ENCODE measurements at places on chromosomes 7 and 10.

DNA sequence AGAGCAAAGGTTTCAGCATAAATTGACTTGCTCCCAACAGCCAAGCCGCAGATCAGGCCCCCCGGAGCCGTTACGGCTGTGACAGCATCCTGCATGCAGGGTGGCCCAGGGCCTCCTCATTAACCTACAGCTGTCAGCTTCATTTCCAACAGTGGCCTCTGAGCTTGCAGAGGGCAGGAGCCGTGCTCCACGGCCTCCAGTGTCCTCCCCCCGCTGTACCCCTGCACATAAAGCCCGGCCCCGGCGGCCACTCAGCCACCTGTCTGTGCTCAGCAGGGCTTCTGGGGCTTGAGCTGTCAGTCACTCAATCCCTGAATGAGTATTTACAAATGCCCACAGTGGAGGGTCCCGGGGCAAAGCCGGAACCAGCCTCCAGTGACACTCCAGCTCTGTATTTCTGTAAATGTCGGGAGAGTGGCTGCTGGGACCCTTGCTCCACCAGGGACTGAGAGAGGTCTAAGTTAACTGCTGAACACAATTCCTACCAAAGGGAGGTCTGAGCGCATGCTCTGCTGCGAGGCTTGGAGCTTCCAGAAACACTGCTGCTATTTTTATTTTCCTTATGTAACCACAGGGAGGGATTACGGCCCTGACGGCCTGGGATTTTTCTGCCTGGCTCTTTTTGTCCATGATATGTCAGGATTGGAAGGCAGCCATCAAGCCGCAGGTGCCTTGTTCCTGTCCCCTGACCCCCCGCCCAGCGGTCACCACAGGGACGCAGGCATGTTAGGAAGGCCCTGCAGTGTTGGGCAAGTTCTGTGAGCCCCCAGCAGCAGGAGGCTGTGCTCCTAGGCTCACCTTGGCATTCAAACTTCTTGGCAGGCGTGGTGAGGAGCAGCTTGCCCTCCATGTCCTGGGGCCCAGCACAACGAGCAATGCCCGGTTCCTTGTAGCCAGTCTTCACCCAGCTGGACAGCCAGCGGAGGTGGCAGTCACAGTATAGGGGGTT is 165.0 kb downstream of the SLIT1 start:
- no peak for DNase-seq

GRCh38 chr7:35253460-35253709 is 515 bp downstream of the TBX20 start:
- DNase-seq = no peak

DNA sequence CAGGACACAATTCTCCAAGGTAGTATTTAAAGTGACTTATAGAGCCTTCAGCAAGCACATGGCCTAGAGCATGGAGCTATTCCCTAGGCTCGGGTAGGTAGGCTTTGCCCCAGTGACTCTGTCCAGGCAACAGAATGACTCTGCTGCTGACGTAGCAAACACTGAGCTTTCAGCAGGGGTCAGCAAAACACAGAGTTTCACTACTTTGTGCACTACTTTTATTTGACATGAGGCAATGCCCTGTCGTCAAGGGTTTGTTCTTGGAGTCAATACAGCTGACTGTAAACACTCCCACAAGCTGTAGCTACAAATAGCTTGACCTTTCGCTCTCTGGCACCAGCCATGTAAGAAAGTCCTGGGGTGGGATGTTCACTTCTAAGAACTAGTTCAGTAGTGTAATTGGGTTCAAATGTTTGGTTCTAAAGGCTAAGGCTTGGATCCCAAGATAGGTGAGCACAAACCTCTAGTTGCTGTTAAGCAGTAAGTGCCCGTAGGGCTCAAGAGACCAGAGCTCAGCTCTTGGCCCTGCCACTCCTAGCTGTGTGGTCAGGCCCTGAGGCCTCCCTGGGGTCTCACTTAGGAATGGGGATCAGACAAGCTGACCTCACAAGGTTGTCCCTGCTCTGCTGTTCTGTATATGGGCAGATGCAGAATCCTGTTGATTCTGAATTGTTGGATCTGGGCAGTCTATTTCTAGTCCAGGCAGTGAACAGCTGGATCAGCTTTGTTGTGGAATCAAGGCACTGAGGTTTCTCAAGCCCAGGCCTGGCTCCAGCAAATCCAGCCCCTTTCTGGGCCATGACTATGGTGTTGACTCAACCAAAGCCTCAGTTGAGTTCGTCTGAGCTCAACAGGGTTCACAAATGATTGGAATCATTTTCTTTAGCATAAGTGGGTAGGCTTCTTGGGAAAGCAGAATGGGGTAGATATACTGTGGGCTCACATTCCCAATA is 10.7 kb downstream of the NODAL start:
- no peak for DNase-seq

- DNase-seq = no peak
Measured at GRCh38 chr7:100441641-100442535, 5.6 kb upstream of the PPP1R35 start.

DNA sequence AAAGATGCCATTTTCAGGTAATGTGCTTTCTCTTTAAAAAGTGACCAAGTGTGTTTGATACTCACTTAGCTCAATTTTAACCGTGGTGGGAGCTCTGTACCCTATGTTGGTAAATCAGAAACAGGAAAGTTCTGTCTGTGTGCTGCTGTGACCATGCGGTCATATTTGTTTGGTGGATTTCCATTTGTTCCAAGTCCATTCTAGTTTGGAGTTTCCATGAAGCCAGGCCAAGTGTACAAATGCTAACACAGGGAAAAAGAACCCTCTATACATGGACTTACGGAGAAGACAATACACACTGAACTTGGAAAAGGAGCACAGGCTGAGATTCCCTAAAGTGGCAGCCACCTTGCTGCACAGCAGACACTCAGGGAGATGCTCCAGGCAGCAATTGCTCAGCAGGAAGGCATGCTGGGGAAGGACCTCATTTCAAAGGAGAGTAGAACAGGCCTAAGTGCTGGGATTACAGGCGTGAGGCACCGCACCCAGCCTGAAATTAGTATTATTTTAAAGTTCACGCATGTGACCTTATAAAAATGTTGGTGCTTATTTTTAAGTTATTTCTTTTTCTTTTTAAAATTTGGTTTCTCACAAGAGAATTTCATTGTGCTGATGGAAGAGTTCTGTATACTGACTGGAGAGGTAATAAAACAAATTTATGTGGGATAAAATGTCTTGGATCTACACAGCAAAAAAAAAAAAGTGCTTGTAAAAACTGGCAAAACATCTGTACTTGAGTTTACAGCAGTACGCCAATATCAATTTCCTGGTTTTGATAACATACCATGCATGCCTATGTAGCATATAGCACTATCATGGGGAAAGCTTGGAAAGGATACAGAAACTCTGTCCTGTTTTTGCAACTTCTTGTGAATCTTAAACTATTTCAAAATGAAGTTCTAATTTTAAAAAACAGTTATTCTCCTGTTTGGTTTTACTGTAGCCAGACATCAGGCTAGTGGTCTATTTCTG is 436.2 kb downstream of the KCNMA1 start:
- DNase-seq = no peak

DNA sequence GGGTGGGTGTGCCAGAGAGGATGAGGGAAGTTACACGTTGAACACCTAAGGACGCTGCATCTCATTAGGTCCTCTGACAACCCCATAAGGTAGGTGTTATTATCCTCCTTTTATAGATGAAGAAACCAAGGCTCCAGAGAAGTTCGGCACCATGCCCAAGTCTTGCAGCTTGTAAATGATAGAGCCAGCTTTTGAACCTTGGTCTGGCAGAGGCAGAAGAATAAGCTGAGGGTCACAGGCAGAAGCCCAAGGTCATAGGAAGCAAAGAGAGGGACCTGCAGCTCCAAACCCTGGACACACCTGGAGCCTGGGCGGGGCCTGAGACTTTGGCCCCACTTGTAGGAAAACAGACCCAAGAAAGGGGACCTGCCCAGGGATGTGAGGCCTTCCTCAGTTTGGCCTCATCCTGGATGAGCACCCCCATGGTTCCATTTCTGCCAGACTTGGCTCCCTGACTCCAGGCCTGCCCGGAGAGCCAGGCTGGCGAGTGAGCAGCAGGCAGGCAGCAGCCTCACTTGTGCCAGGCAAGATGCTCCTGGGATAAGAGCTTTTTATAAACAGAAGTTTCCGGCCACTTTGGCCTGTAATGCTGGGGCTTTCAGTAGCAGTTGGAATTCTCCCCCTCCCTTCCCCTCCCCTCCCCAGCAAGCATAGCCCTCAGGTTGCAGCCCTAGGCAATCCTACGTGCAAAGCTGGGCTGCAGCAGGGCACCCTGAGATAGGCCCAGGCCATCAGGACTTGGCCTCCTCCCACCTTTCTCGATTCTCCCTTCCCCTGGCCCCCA is 2.4 kb downstream of the KCNH2 start:
- DNase-seq = no peak

DNA sequence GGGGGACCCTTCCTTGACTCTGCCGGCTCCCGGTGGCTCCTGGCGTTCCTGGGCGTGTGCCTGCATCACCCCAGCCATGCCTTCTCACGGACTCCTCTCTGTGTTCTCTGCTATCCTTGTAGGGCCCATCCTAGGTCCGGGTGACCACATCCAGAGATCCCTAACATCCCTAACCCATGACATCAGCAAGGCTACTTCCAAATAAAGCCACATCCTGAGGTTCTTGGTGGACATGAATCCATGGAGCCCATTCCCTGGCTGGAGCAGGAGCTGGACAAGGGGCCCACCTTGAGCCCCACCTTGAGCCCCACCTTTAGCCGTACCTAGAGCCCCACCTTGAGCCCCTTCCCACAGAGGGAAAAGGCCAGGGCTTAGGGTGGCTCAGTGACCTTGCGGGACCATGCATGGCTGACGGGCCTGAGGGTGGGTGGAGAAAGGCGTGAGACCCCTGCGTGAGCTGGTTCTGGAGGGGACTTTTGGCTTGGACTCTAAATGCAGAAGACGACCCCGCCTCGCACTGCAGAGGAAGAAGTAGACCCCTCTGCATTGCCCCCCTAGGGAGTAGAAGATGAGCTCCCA is 58.5 kb upstream of the INPP5A start:
- no peak for DNase-seq

DNA sequence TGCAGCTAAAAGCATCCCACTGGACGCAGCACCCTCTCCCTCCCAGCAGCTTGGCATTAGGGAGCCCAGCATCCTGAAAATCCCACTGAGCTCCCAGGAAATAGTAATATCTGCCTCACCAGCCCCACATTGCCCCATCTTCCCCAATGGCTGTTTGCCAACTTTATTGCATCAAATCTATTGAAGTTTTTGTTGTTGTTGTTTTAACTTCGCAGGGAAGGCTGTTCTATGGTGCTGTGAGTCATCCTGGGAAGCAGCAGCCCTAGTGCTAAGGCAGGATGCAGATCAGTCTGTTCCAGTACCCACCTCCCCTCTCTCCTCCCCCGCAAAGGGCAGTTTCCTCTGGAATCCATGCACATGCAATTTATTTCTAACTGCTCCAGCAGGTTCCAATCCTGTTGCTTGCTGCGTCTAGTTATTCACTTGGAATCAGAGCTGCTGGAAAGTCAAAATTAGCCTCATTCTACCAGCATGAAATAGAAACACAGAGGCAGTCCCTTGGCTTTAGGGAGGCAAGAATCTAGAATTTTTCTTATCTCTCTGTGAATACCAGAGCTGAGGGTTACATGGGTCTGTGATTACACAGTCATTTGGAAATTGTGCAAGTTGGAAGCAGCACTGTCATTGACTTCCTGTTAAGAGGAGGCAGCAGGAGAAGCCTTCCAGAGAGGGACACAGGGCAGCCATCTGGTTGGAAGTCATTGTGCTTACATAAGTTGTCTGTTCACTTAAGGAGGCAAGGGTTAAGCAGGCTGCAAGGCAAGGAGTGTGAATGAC is 115.9 kb upstream of the CACUL1 start:
- no peak for DNase-seq

GRCh38 chr7:110898516-110898915 is 192.4 kb upstream of the LRRN3 start:
- no peak for DNase-seq

GRCh38 chr10:129192344-129193128 is 274.5 kb upstream of the MGMT start:
- no peak for DNase-seq

DNA sequence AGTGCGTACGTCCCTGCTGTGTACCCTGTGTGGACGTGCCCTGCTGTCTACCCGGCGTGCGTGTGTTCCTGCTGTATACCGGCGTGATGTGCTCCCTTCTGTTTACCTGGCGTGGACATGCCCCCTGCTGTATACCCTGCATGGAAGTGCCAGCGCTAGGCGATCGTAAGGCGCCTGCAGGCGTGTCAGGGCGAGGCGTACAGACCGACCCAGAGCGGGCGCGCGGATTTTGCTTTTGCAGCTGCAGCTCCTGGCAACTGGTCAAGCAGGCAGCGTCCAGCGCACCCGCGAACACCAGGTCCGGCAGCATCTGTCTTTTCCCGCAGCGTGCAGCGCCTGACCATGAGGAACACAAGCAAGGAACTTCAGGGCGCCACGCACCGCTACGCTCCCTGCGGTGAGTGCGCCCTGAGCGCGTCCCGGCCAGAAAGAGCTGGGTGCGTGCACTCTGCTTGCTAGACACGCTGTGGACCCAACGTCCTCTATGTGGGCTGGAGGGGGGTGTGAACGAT is 680 bp downstream of the C7orf57 start:
- no peak for DNase-seq

- no peak for DNase-seq
Measured at GRCh38 chr10:132516771-132517725, 20.5 kb upstream of the INPP5A start.

DNA sequence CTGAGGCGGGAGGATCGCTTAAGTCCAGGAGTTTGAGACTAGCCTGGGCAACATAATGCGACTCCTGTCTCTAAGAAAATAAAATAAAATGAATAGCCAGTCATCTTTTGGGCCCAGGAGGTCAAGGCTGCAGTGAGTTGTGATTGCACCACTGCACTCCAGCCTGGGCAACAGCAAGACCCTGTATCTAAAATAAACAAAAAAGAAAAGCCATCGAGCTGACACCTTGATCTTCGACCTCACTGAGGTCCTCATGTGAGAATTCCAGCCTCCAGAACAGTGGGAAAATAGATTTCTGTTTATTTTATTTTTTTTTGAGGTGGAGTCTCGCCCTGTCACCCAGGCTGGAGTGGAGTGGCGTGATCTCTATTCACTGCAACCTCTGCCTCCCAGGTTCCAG is 301.5 kb upstream of the GALNT17 start:
- DNase-seq = no peak

DNA sequence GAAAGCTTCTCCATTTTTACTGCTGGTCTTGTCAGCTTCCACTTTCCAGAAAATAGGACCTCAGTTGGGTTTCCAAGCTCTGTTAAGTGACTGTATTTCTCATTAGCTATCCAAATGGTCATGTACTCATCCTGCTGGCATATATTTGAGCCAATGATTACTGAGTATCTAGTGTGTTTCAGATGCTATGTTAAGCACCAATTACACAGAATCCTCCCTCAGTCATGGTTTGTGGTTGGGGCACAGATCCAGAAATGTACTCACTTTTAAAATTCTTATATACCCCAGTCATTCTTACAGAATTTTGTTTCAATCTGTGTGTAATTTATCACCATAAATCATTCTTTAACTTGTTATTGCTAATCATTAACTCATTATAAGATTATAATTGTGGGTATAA is 362.3 kb upstream of the MTPN start:
- no peak for DNase-seq
